ENCODE measurements at places on chromosomes 1 and 21. TPM values are rescaled to one million over a fixed set of nuclear protein-coding genes. Genes with fewer than 3 reads are reported as not detected.

Gene TNFRSF4
- 6.5 TPM for total RNA-seq

- no peak for DNase-seq
Measured at GRCh38 chr1:43360616-43361015, 1.8 kb downstream of the CDC20 start.

DNA sequence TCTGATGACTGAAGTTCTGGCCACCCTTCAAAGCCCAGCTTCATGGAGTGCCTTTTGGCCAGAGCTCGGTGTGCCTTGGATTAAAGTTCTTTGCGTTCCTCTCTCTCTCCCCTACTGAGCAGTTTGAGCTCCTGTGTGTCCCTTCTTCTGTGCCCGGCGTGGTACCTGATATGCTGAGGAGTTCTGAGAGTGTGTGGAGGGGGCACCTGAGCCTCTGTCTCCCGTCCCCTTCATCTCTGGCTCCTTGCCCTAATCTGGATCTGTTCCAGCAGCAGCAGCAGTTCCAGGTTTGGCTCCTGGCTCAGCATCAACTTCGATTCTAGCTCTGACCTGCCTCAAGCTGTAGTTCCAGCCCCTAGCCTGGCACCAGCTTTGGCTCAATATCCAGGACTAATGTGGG, 25.1 kb upstream of the MYCL start:
- no peak for DNase-seq

DNA sequence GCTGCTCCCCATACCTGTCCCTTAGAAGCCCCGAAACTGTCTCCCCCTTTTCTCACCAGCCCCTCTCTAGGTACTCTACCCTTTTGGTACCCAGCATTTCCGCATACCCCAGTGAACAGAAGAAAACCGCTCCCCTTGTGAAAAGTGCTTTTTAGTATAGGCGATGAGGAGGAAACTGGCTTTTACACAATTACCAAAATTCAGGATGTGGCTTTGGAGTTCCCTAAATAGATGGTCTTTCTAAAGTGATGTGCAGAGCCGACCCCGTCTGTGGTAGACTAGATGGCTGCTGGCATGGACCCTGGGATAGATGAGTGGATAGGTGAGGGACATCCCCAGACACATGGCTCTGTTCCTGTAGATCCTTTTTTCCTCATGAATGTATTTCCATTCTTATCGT, 2.6 kb upstream of the PER3 start:
- no peak for DNase-seq

Gene LEFTY1
- total RNA-seq: 0.27 TPM

DNA sequence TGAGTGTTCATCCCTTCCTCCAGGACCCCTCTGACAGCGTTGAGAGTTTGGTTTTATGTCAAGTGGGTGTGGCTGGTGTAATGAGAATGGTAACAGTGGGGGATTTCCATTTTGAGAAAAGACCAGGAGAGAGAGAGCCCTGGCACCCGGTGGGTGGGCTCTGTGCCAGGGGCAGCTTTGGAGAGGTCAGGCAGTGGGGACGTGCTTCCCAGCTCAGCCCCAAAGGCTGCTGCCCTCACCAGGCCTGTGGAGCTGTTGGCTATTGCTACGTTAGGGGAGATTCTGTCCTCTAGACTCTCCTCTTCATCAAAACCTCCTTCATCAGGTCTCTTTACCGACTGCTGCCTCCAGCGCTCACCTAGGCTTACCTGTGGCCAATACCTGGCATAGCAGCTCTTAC, 176.3 kb downstream of the PTPRU start:
- DNase-seq: no peak
